Fibroblast of skin of left biceps (primary cell): ENCODE measurements at places on chromosomes 2 and 18.

GRCh38 chr2:219174801-219175200 lies 1.9 kb downstream of the CNPPD1 start:
- no peak for DNase-seq

DNA sequence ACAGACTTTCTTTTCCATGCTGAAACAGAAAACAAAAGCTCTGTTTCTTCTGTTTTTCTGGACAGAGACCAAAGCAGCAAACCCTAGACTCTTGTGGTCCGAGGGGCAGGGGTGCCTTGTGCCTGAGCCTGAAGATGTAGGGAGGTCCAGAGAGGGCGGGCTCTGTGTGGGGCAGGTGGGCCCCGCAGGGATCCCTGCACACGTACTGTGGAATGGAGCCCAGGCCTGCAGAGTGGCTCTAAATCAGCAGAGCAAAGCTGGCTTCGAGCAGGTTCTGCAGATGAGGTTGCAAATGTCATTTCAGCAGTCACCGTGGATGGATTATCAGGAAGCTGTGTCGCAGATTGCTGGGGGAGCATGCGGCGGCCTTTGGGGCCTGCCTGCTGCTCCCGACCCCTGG lies 438.6 kb downstream of the RNF144A start:
- DNase-seq = no peak

DNA sequence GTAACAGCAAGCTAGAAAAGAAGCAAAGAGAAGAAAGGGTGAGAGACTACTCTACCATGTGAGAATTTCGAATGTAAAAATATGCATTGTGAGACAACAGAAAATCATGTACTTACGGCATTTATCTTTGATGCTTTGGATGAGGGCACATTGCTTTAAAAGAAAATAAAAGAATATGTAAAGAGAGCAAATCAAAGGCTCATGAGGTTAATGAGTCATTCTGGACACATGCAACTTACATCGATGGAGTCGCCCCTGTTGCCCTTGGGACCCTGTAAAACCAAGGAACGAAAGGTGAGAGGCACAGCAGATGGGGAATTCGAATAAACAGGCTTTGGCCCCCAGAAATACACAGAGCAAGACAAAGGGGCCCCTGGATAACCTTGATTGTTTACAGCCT lies 69.0 kb downstream of the COL6A3 start:
- no peak for DNase-seq

GRCh38 chr2:23127465-23127864 lies 257.5 kb upstream of the KLHL29 start:
- no peak for DNase-seq

GRCh38 chr2:64730551-64731262 lies 77.0 kb upstream of the SERTAD2 start:
- no peak for DNase-seq

DNA sequence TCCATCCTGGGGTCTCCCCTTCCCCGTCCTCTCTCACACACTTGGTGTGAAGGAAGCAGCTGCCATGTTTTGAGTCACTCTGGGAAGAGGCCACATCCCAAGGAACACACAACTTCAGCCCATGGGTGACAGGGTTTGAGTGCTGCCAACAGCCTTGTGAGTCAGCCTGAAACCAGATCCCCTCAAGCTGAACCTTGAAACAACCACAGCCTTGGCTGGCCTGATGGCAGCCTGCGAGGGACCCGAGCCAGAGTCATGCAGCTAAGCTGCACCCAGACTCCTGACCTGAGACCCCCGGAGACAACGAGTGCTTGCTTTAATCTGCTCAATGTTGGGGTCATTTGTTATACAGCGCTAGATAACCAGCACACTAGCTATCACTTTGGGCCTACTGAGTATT lies 19.3 kb upstream of the MC2R start:
- no peak for DNase-seq

DNA sequence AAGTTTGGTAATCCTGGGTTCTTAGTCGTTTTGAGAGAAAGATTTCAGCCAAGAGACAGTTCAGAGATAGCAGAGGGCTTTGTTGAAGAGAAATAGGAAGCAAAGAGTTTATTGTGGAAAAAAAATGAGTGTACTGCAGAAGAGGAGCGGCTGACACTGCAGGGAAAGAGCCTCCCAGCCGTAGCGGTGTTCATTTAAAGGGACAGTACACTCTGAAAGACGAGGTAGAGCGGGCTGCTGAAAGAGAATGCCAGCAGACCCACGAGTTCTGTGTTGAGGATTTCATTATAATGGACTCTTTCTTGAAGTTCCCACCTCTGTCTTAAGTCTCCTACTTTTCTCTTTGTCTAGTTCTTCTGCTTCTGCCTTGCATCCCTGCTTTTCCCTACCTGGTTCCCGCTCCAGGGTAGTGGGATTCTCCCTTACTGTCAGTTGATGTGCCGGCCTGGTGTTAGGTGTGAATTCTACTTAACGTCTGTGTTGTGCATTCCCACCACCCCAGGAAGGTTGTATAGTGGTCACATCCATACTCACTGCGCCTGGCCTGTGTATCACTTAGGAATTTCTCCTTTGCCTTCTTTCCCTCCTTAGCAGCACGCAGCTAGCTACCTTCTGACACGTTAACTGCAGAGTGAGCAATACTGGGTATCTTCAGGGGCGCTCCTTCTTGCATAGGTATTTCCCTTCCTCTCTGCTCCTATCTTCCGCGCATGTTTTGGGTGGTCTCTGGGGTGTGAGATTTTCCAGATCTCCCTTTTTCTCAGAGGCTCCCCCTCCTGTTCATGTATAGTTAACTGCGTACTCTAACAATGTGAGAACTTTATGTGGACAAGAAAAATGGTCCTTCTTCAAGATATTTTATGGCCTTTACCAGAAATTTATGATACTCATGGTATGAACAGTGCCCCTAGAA lies 164.5 kb downstream of the PTH2R start:
- DNase-seq = no peak

GRCh38 chr2:71846072-71846471 lies 301.6 kb downstream of the CYP26B1 start:
- no peak for DNase-seq

GRCh38 chr2:3340144-3340543 lies 37.5 kb downstream of the EIPR1 start:
- no peak for DNase-seq

DNA sequence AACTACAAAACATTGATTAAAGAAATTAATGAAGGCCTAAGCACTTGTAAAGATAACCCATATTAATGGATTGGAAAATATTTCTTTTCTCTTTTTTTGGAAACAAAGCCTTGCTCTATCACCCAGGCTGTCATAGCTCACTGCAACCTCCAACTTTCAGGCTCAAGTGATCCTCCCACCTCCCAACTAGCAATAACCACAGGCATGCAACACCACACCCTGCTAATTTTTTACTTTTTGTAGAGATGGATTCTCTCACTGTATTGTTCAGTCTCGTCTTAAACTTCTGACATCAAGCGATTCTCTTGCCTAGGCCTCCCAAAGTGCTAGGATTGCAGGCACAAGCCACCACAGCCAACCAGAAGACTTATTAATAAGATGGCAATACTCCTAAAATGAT lies 73.4 kb upstream of the NDUFV2 start:
- no peak for DNase-seq

DNA sequence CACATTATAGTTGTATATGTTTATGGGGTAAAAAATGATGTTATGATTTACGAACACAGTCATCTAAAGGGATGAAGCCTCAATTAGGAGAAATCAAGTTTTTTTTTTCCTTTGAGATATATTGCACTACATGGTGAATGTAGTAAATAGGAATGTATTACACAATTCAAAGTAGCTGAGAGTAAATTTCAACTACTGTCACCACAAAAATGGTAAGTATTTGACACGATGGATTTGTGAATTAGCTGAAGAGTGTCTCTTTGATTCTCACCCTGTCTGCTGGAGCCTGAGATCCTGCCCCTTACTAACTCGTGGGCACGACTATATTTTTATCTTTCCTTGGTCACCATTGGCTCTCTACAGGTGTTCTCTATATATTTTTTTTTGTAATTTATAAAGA lies 540.4 kb upstream of the DSEL start:
- peak; percentile 32 for DNase-seq

DNA sequence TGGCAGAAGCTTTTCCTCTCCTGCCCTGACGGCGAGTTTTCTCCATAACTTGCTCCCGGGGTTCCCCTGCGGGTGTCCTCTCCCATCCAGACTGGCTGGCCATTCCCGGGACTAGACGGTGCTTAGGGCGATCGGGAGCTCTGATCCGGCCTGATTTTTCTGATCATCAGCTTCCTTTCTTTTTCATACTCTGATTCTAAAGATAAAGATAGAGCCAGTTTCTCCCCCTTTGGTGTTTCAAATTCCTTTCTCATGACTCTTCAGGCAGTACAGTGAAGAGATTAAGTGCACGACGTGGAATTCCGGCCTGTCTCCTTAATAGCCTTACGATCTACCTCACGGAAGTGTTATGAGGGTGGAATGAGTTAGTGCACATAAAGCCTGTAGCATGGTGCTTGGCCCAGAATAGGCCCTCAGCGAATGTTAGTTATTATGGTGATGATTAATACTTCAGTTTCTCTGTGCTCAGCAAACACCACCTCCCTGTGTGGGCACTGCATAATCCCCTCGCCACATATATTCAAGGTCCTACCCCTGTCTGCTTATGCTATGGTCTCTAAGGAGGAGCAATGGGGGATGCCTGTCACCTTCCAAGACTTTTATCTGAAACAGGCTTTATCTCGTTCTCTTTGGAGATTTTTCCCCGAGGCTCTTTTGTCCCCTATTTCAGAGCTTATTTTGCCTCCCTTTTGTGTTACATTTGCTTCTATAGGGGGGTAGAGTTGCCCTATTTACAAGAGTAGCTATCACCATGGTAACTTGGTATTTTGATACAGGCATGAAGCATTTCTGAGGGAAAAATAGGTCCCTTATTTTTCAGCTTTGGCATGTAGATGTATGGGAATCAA lies 254.8 kb downstream of the CDH2 start:
- DNase-seq = peak; percentile 81

DNA sequence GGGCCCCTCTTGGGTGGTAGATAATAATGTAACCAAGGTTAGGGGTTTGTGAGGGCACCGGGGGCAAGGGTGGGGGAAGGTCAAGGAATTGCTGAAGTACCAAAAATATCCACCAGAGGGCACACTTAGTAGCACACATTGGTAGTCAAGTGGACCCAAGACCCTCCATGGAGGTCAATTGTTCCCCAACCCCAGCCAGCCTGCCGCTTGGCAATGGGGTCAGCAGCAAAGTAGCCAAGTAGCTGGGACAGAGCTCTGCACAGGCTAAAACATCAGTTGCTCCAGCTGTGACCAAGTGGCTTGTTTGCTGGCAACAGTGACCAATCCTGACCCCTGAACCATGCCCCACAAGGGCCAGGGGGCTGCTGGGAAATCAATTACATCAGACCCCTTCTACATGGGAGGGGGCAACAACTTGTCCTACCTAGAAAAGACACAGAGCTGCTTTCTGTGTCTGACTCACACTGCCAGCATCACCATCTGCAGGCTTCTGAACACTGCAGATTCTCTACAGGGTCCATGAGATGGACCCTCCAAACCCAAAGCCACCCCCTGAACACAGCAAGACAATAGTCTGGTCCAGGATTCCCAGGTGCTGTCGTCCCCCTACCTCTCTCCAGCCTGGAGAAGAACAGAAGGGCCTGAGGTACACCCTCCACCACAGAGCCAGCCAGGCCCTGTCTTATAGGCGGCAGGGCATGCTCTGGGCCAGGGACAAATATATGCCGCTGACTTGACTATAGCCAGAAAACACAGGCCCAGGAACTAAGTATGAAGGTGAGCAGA lies 76.0 kb downstream of the EMX1 start:
- no peak for DNase-seq

DNA sequence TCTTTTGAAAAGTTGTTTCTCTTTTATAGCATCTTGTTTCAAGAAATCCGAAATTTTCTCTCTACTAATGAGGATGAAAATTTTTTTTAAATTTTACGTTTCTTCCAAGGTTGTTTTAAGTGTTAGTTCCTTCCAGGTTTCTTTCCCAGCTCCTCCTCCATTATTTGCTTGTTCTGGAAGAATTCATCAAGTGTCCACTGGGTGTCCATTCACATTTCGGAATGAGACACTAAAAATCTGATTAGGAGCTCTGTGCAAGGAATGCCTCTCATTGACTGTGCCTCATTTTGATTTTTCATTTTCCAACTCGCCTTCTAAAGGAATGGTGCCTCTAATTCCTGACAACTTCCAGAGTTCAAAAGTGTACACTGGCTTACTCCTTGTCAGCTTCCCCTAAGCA lies 6.1 kb downstream of the SP100 start:
- no peak for DNase-seq

DNA sequence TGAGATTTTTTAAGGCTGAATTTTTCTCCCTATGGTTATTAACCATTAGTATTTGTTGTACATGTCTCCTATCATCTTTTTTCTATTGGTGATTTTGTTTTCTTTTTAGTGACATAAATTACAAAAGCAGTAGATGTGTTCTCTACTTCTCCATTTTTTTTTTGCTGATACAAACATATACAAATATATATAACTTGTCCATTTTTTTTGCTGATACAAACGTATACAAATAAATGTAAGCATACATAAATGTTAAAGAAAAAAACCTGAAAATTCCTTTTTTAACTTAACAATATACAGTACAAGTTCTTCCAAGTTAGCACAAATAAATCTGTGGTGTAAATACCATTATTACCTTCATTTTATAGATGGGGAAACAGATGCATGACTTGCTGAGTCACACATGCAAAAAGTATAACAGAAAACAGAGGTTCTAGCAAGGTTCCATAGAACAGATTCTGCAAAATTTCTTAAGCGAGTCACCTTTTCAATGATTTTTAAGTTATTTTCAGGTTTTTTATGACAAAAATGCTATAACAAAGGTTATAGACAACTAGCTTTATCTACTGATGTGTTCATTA lies 2.1 kb downstream of the MSGN1 start:
- DNase-seq = no peak

DNA sequence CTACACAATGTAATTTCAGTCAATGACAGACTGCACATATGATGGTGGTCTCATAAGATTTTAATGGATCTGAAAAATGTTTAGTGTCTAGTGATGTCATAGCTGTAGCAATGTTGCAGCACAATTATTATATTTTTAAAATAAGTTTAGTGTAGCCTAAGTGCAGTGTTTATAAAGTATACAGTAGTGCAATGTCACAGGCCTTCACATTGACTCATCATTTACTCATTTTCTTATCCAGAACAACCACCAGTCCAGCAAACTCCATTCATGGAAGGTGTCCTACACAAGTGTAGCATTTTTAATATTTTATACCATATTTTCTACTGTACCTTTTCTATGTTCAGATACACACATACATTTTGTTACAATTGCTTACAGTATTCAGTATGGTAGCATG lies 663.1 kb downstream of the ERBB4 start:
- no peak for DNase-seq

- no peak for DNase-seq
These were observed 44.3 kb upstream of the ASB1 start for GRCh38 chr2:238382381-238382781.

- no peak for DNase-seq
These were observed 77.1 kb upstream of the TGFA start for GRCh38 chr2:70630761-70631160.

- DNase-seq = peak; percentile 4
These were observed 481.0 kb downstream of the TNS1 start for GRCh38 chr2:217521820-217522219.
